ENCODE measurements at places on chromosomes 1 and 21.

DNA sequence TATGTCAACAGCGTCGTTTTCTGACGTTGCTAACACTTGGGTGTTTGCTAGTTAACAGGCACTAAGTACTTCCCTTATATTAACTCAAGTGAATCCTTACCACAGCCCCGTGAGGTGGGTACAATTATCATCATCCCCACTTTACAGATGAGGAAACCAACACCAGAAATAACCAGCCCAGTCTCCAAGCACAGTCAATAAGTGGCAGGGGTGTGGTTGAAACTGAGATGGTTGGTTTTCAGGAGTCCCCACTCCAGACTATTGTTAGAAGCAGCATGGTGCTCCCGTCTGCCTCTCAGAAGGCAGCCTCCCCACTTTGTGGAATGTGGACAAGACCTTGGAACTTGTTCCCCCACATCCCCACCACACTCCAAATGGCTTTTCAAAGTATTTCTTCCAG, 45.7 kb upstream of the ACOT11 start:
- DNase-seq = no peak

DNA sequence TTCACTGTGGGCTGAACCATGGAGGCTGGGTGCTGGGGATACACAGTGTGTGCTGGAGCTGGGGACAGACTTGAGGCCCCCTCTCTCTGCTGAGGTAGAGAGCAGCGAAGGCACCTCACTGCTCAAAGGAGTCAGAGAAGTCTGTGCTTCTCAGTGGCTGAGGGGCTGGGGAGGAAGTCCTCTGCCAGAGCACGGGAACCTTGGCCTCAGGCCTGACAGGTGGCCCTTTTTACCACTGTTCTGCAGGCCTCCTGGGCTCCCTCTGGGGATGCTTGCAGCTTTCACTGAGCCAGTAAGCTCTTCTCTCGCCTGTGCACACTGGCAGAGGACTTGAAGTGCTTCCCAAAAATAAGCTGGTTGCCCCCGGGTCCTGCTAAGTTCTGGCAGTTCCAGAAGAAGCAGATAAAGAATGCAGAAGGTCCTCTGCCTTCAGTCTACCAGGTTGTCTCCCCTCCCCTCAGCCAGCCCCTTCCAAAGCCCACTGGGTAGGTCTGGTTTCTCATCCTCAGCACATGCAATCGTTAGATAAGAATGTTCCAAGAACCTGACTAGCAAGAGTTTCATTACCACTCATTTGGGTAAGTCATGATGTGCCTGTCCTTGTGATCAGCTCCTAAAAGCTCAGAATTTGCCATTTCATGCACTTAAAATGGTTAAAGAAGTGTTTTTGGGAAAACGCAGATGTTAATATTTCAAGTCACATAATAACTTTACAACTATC, 53.9 kb downstream of the TENT5C start:
- DNase-seq = no peak

- no peak for DNase-seq
Observed at GRCh38 chr1:221949996-221950395, 208.1 kb upstream of the DUSP10 start.

DNA sequence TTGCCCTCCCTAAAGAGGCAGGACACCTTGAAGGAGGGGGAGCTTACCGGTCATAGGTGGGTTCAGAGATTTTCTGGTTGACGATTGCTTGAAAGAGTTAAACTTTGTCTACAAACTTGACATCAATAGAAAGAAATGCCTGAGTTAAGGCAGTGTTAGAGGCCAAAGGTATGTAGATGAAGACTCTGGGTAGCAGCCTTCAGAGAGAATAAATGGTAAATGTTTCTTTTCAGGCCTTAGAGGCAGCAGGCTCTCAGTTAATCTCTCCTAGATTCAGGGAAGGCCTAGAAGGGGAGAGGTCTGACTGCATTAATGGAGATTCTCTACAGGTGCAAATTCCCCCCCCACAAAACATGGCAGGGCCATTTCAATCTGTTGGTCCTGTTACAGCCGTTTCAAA, 27.7 kb downstream of the MX1 start:
- no peak for DNase-seq

DNA sequence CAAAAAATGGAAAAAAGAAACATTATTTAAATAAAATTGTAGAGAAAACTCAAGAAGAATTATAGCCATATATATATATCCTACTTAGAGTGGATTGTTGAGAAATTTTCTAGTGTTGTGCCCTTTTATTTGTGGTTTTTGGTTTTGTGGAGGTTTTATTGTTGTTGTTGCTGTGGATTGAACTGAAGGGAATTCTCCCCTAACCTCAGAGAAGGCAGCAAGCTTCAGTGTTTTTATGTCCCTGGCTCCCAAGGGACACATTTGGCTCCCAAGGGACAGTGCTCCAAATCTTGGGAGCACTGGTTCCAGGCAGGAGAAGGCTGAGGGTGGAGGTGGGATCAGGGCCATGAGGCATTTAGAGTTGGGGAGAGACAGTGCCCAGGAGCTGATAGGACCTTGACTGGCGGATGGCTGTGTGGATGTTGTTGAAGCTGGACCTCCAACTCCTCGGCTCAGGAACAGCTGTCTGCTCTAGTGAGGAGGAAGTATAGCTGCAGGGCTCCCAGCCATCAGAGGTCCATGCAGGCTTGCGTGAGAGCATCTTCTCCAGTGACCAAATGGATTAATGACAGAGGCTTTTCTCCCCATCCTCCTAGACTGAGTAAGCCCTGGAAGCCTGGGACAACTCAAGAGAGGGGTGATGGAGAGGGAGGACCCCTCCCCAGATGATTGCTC, 100.5 kb downstream of the TEX35 start:
- no peak for DNase-seq

GRCh38 chr21:23874271-23874670, 1733.0 kb downstream of the MRPL39 start:
- DNase-seq = no peak

GRCh38 chr1:119778359-119778758, 9.7 kb upstream of the HMGCS2 start:
- DNase-seq = no peak

DNA sequence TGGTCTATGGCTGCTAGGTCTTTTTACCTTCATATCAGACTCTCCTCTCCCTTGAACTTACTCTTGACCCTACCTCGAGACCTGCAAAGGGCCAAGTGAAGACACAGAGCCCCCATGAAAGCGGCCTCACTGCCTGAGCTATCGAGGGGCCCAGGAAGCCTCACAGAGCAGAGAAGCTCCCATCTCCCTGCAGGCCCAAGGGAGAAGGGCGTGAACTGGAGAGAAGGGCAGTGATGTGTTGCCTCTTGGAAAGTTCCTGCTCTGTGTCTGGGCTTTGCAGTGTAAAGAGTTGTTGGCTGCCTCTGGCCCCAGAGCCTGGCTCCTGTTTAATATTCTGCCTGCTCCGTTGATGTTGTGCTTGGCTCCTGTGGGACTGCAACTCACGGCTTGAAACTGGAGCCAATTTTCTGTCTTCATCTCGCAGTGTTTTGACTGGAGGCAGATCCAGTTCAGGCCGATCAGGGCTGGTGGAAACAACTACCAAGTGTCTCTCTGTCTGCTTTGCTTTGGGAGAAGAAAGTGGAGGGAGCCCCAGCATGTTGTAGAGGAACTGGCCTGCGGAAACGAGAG, 4.3 kb downstream of the SERTAD4 start:
- DNase-seq = no peak

- no peak for DNase-seq
Observed at GRCh38 chr21:46607636-46608035, 2.8 kb upstream of the S100B start.

- no peak for DNase-seq
Observed at GRCh38 chr1:24506691-24507381, 4.2 kb downstream of the RCAN3 start.

GRCh38 chr21:35223480-35224156, 174.5 kb upstream of the RUNX1 start:
- peak; percentile 12 for DNase-seq

DNA sequence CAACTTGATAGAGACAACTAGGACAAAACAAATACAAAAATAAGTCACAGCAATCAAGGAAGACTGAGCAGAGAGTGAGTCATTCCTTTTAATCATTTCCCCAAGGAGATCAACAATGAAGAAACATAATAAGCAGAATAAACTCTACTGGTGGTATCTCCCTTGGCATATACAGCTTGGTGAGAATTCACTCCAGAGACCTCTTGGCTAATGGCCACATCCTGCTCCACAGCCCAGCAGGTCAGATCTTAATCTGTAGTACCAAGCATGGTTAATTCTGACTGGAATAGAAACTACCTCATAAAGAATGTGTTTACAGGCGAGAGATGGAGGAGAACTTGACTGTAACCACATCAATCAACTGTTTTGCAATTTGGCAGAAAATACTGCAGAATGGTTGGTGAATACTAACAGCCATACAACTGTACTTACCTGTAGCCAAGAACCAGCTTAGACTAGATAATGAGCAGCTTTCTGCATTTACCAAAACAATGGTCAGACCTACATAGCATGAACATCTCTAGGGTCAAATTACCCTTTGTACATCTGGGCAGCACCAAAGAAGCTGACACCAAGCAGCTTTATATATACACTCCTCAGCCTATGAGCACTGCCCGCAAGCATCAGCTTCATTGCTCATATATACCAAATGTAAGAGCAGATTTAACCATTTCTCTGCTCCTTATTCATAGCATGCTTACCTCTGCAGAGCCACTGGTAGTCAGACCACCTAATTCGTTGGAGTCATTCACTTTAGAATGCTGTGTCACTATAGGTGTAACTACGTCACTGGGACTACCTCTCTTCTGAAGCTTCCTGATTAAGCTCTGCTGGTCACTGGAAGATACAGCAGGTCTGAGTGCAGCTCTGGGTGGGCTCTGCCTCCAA, 51.0 kb downstream of the KIAA0319L start:
- DNase-seq = no peak

DNA sequence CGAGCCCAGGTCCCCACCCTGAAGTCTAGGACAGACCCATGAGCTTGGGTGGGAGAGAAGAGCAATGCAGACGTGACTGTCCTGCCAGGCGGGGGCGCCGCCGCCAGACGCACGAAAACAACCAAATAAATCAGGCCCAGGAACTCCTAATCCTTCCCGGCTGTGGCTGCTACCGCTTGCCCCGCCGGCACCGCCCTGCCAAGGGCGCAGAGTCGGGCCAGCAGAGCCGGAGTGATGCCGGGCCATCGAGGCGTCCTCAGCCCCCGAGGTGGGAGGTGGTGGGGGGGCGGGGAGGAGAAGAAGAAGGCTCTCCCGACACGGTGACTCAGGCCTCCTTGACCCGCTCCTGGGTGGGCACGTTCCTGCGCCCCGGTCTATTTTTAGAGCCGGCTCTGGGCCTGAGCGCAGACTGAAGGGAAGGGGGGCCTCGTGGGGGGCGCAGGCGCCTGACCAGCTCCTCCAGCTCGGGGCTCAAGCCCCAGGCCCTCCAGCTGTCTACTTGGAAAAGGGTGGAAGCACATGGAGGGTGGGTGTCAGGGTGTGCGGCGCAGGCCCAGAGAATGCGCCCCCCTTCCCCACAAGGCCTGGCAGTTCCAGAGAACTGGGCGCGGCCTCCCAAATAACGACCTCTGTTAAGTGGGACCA, 10.7 kb upstream of the COL16A1 start:
- no peak for DNase-seq

- no peak for DNase-seq
Observed at GRCh38 chr1:184114818-184115398, 63.4 kb downstream of the TSEN15 start.

- DNase-seq = no peak
Observed at GRCh38 chr1:71196685-71197084, 115.8 kb upstream of the ZRANB2 start.

DNA sequence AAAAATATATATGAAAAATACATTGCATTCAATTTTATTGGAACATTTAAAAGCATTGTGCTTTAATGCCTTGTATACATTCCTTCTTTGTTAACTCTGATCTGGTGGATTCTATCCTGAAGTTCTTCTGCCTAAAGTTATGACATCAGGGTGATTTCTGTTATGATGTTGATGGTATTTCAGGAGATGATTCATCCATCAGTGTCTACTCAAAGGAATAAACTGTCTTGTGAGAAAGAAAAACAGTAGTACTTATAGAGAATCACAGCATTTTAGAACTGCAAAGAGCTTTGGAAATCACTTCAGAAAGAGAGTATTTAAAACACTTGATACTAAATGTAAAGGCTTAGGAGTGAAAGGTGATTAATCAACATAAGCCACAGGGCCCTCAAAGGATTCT, 155.7 kb downstream of the PTPRC start:
- DNase-seq = no peak

DNA sequence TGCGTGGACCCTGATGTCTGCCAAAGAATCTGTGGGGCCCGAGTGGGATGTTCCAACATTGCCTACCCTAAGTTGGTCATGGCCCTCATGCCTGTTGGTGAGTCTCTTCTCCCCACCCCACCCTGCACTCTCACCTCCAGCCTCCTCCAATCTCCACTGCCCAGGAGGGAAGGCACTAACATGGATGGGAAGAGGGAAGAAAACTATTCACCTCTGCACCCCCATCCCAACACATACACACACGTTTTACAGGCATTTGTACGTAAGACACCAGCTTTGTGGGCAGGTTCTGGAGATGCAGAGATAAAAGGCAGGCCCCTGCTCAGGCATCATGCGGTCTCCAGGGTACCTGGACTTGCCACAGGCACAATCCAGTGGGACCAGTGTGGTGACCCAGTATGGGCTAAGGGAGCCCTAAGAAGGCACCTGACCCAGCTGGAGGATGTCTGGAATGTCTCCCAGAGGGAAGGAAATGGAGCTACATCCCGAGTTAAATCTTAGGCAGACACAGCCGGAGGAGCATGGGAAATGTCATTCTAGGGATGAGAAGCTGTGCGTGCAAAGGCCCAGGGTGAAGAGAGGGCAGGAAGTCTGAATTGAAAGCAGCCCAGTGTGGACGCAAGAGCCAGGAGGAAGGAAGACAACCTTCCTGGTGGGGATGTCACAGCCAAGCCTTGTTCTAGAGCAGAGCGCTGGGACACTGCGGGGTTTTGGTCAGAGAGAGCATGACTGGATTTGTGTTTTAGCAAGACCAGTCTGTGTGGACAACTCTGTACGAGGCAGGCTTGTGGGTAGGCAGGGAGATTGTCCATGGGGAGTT, 11.4 kb downstream of the SLC5A9 start:
- DNase-seq = no peak

GRCh38 chr1:217620814-217621213, 10.1 kb downstream of the GPATCH2 start:
- DNase-seq = no peak

- DNase-seq = no peak
Observed at GRCh38 chr1:58891347-58891746, 107.5 kb upstream of the JUN start.

- no peak for DNase-seq
Observed at GRCh38 chr21:42356046-42356445, 5.3 kb upstream of the TFF2 start.

GRCh38 chr1:66978201-66978600, 53.4 kb downstream of the MIER1 start:
- no peak for DNase-seq

DNA sequence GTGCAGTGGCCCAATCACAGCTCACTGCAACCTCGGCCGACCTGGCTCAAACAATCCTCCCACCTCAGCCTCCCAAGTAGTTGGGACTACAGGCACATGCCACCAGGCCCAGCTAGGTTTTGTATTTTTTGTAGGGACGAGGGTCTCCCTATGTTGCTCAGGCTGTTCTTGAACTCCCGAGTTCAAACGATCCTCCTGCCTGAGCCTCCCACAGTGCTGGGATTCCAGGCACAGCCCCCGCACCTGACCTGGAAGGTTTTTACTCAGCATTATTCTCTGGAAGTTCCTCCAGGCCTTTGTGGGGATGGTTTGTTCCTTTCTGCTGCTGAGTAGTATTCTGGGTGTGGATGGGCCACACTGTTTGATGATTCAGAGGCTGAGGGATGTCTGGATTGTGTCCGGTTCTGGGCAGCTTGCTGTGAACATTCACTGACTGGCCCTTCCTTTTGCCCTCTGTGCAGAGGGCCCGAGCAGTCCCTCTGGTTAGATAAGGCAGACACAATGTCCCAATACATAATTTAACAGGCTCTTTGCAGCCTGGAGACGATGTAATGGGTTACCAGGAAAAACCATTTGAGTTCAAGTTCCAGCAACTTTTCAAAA, 6.0 kb upstream of the TRAPPC10 start:
- DNase-seq = no peak

Data from NCI-H1436 treated with DMSO at 0.1 percent for 48 hours (cell line).